SHP77 (cell line): ENCODE measurements at places on chromosomes 16 and 17.

GRCh38 chr16:27879601-27880247, 183.8 kb downstream of the GSG1L start:
- DNase-seq: no peak

GRCh38 chr16:30691907-30692306, 7.1 kb upstream of the SRCAP start:
- DNase-seq: no peak

DNA sequence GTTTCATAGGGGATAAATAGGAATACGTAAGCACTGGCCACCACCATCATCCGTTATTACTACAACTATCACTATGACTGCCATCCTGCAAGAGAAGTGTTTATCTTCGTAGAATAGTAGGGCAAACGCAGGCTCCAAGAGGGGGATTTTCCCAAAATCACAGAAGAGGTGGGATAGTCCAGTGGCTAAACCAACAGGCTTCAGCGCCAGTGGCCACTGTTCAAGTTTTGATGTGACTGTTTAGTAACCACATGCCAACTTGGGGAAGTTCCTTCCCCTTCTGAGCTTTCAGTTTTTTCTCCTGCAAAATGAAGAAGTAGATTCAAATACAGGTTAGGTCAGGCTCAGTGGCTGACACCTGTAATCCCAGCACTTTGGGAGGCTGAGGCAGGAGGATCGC, 60.7 kb upstream of the GRIN2A start:
- no peak for DNase-seq

DNA sequence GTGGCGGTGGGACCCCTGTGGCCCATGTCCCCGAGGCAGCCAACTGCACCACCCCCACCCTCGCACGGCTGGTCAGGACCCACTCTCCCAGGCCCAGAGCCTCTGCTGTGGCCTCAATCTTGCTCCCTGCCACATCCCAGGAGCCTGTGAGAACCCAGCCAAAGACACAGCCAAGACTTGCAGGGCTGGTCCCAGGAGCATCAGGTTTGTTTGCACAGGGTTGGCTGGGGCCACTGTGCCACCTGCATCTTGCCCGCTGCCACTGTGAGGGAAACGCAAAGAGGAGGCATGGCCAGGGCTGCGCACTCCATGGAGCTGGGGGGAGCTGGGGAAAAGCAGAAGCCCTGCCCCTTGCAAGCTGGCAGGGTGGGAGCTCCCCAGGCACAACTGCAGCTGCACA, 92.5 kb downstream of the SSH2 start:
- DNase-seq: no peak

GRCh38 chr17:41167561-41167960, 460 bp downstream of the KRTAP4-3 start:
- DNase-seq: no peak

DNA sequence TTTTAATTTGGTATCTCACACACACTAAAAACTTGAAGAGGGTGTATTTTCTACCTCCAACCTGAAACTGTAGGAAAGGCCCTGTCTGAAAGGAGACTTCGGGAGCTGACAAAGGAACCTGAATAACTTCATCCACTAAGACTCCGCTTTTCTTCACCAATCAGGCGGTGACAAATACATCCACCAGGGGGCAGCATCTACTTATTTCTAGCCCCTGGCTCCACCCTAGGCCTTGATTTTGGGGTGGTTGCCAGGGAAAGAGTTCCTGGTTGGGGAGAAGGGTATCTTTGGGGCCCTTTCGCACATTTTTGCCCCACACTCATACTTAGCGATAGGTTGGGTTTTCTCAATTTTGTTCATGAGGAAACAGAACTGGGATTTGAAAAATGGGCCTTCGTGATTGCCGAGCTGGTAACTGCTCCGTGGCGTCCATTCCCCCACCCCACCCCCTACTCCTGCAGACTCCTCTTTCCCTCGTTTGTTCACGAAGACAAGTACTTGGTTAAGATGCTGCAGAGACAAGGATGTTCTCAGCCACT, 4.8 kb upstream of the ARL4D start:
- peak; percentile 62 for DNase-seq

DNA sequence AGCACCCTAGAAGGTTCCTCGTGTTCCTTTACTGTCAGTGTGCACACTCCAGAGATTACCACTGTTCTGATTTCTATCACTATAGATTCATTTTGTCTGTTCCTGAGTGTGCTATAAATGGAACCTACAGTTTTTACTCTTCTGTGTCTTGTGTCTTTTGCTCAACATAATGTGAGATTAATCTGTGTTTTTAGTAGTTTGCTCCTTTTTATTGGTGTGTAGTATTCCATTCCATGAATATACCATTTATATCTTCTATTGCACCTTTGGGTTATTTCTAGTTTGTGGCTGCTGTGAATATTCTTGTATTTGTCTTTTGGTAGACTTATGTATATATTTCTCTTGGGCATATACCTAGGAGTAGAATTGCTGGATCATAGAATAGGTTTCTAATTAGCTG, 68.2 kb downstream of the AP2B1 start:
- DNase-seq: no peak

GRCh38 chr16:85541619-85541979, 71.5 kb upstream of the GSE1 start:
- DNase-seq: no peak

- DNase-seq: no peak
Observed at GRCh38 chr16:30600215-30600614, 10.0 kb downstream of the ZNF689 start.

- DNase-seq: peak; percentile 69
Observed at GRCh38 chr17:19398301-19399181, 11.6 kb upstream of the MFAP4 start.
